Activated effector memory CD4-positive, alpha-beta T cell treated with Interleukin-2 at 50 U/mL for 16 hours (primary cell): ENCODE measurements at places on chromosomes 6 and 20.

DNA sequence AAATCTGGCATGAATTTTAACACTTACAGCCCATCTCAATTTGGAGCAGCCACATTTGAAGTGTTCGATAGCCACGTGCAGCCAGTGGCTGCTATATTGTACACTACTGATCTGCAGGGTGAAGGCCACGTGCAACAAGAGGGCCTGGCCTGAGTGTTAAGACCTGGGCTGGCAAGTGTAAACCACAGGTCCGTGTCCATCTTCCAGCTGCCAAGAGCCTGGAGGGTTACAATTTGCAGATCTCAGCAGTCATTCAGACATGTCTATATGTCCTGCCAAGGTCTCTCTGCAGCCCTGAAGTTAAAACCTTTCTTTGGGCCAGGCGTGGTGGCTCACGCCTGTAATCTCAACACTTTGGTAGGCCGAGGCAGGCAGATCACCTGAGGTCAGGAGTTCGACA, 14.1 kb downstream of the SGK2 start:
- no peak for DNase-seq

GRCh38 chr6:137816688-137817618, 50.1 kb upstream of the TNFAIP3 start:
- no peak for DNase-seq

GRCh38 chr6:135006386-135006914, 48.2 kb downstream of the HBS1L start:
- DNase-seq, result no peak

- no peak for DNase-seq
These were observed 168.6 kb downstream of the ADGRG6 start for GRCh38 chr6:142470421-142470820.

- DNase-seq, result no peak
These were observed 44.6 kb upstream of the AGPAT4 start for GRCh38 chr6:161318456-161318855.

GRCh38 chr6:134230087-134230700, 87.7 kb downstream of the SGK1 start:
- no peak for DNase-seq

DNA sequence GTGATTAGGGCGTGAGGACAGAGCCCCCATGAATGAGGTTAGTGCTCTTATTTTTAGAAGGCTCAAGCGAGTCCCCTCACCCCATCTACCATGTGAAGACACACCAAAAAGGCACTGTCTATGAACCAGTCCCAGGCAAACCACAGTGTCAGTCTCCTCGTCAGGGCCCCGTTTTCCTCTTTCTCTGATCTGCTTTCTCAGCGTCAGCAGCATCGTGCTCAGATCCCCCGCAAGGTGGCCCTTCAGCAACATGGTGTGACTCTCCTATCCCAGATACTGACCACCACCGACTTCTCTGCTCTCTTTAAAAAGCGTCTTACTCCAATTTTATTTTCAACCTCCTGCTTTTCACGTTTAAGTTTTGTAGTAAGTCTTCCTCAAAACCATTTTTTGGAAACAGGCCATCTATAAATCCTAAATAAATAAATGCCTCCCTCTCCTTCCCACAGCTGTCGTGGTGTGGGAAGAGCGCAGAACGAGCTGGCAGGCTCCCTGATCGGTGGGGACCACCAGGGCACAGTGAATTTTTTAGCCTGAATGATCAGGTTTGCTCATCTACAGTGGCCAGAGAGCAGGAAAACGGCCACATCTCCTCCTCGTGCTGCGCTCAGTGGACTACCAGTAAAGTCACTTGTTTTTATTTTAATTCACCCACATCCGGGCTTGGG, 113.1 kb downstream of the BMP7 start:
- DNase-seq, result no peak

DNA sequence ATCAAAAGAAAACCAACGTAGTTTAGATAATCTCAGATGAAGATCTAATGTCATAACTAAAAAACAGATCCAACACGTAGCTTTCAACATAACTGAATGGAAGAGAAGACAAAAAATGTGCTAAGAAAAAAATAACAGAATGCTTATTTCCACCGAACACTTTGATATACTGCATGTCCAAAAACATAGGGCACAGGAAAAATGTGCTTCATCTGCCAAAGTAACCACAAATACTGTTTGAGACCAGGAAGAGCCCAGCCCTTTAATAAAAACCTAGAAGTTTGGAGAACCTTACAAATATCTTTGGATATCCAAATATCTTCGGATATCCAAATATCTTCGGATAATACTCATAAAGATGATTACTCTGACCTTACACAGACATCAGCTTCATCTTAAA, 19.8 kb downstream of the LAMA4 start:
- DNase-seq, result no peak

DNA sequence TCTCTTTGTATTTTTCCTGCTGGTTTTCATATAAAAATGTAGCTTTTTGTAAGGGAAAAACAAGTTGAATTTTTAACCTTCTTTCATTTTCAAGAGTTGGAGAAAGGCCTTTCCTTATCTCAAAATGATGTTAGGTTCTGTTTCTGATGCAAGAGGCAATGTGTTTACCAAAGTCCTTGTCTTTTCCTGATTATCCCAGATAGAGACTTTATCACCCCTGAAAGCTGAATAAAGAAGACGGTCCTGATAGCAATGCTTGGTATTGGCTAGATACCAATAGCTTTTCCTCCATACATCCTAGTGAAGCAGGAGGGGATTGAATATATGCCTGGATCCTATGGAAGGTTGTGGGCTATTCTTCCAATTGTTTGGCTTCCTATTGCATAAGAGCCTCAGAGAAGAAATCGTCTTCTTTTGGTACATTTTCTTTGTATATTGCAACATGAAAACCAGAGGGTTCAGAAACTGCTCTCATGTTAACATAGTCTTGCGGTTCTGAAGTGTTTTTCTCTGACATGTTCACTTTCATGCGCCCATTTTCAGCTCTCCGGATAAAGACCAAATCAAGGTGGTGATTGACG, 5.5 kb downstream of the PNLDC1 start:
- no peak for DNase-seq
